ENCODE measurements at places on chromosomes 5 and 9. TPM values are rescaled to one million over a fixed set of nuclear protein-coding genes. Genes with fewer than 3 reads are reported as not detected.
A peak's percentile ranks its signal among the peaks of the same experiment; 100 is the strongest.

Gene HAVCR2
- total RNA-seq: 6.8 TPM

Gene PDZD2
- 11.7 TPM for total RNA-seq

DNA sequence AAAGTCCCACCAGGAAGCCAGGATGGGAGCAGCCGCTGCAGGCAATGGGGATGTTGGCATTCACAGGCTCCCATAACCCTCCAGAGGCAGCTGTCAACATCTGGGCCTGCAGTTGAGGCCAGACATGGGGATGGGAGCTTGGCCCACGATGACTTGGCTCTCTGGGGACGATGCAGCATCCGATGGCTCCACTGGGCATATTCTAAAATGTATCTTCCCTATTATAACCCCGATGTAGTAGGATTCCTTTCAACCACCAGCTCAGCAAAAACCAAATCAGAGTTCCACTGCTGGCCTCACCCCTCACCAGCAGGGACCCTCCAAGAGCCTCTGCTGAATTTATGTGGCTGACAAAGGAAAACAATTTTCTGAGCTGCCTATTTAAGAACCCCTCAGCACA is 7.1 kb downstream of the SPRY4 start:
- no peak for DNase-seq
- H3K27me3 ChIP-seq: no peaks in the 10 kb centered on the region
- peaks cover 23% of the 10 kb centered on the region for H3K4me1 ChIP-seq

DNA sequence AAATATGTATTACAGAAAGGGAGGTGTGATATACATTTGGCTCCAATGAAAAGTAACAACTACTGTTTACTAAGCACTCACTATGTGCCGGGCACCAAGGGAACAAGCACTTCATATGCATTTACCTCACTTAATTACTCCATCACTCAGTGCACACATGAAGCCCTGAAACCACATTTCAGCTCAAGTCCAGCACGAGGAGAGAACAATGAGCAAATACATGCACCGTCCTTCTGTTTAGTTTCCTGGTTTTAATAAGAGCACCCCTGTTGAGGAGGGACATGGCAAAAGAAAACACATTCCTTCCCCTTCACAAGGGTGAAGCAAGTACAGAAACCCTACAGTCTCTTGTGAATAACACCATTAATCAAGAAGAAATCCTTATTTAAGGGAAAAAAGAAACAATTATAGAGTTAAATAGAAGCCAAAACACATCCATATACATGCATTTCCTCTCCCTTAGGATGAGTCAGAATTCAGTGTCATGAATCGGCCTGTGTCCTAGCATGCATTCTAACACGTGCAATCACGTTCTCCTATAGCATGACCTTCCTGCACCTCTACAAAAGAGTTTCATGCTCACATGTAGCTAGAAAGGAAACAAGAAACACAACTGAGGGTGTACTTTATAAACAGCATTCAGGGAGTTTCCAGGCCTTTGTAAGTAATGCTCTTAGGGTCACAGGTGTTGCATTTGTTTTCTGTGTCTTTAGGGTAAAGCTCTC is 411.6 kb downstream of the BNC2 start:
- no peaks in the 10 kb centered on the region for H3K27me3 ChIP-seq
- no peak for DNase-seq
- peak overlapping the region; percentile 29 for H3K27ac ChIP-seq
- H3K36me3 ChIP-seq: no peaks in the 10 kb centered on the region
- no peak overlapping the region for H3K4me3 ChIP-seq

Gene PCDHB4
- total RNA-seq: 3.9 TPM
